ENCODE measurements at places on chromosomes 5 and 9. TPM values are rescaled to one million over a fixed set of nuclear protein-coding genes. Genes with fewer than 3 reads are reported as not detected.

Gene AFAP1L1
- total RNA-seq: 0.21 TPM

GRCh38 chr9:105390871-105391270 is 57.0 kb upstream of the FSD1L start:
- DNase-seq: no peak

DNA sequence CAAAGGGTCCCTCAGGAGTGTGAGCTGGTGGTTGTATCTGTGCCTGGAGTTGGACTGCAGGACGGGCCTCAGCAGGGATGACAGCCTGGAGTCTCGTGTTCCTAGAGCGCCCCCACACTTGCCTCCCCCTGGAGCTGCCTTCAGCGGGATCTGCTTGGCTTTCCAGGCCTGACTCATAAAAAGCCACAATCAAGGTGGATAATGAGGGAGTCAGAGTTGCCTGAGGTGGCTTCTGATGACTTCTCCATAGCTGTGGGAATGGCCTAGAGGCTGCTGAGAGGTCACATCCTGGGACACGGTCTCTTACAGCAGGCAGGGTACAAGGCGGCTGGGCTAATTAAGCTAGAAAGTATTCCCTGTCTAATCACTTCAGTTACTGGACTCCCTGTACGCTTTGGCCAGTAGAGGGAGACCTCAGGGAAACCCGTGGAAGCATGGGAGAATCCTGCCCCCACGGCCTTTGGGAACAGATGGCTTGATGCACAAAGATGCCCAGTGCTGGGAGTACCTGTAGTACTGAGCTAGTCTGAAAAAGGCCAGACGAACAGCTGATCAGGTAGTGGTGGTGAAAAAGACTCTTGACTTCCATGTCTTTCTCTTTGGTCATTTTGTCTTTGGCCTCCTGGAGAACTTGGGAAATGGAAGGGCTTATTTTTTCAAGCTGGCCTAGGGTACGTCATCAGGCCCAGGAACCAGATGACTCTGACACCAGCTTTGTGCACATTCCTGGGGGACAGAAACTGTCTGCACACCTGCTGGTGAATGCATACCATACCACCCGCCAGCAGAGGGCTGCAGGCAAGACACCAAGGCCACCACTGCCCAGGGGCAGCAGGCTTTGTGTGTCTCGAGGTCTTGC is 16.1 kb upstream of the FRRS1L start:
- DNase-seq: peak; percentile 10

GRCh38 chr9:104748359-104749031 is 1.0 kb downstream of the NIPSNAP3A start:
- peak; percentile 17 for DNase-seq

DNA sequence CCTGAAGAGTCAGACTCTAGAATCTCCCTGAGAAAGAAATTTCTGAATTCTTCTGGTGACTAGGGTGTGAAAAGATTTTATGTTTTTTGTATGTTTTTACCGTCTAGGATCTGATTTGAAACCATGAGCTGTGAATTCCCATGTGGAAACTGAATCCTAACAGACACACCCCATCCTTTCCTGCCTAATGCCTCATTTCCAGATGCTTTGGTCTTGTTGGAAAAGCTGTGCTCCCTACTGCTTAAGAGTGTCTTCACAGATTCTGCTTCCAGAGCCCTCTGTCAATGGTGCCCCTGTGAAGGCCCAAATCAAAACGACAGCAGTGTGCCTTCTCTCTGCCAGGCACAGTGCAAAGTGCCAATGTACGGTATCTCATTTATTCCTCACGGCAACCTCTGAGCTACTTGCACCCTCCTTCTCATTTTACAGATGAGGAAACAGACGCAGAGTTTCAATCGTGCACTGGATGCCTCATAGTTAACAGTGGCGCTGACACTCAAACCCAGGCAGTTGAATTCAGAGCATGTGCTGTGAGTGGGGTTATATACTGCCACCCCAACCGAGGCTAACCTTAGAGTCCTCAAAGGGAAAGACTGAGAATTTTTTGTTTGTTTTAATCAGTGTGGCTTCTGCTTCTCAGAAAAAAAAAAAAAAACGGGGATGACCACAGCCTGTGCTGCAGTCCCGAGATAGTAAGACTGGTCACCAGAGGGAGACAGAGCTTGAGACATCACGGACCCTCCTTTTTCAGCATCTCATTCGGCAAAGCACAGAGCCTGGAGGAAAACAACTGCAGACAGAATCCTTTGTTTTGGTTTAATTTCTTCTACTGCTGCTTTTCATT is 188.4 kb downstream of the SNCAIP start:
- peak; percentile 46 for DNase-seq

DNA sequence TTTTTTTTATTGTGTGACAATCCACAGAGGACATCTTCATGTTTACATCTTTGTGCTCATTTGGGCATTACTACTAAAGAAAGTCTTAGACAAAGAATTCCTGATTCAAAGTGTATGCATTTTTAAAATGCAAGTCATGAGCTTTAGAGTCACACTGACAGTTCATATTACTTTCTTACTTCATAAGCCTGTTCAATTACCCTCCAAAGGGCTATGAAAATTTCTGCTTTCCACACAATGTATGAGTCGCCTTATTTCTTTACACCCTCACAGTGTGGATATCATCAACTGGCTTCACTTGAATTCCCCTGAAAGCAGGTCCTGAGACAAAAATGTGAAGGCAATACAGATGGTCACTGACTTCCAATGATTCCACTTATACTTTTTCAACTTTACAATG is 280.4 kb upstream of the PTGER4 start:
- DNase-seq: no peak

Gene LRRTM2
- 0.39 TPM for total RNA-seq

GRCh38 chr9:125888211-125888610 is 141.0 kb downstream of the PBX3 start:
- no peak for DNase-seq

GRCh38 chr9:109444771-109445320 is 53.3 kb downstream of the PTPN3 start:
- DNase-seq: no peak

DNA sequence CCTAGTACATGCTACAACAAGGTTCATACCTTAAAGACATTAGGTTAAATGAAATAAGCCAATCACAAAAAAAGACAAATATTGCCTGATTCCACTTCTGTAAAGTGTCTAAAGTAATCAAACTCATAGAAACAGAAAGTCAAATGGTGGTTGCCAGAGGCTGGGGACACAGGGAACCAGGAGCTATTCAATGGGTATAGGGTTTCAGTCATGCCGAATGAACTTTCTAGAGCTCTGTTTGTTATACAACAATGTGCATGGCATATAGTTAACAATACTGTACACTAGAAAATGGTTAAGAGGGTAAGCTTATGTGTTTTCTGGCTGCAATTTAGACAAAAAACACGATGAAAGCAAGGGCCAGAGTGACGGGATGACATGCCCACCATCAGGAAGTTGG is 70.8 kb upstream of the EGFLAM start:
- no peak for DNase-seq

Gene ACTBL2
- not detected for total RNA-seq

Gene ZNF474
- total RNA-seq: not detected
